ENCODE measurements at places on chromosomes 16 and 17. TPM values are rescaled to one million over a fixed set of nuclear protein-coding genes. Genes with fewer than 3 reads are reported as not detected.

The CEMP1 gene
- total RNA-seq: not detected

The RAC3 gene
- total RNA-seq: 31.6 TPM

The SLFN12 gene
- total RNA-seq: 7.2 TPM

The DOC2A gene
- 8.1 TPM for total RNA-seq

DNA sequence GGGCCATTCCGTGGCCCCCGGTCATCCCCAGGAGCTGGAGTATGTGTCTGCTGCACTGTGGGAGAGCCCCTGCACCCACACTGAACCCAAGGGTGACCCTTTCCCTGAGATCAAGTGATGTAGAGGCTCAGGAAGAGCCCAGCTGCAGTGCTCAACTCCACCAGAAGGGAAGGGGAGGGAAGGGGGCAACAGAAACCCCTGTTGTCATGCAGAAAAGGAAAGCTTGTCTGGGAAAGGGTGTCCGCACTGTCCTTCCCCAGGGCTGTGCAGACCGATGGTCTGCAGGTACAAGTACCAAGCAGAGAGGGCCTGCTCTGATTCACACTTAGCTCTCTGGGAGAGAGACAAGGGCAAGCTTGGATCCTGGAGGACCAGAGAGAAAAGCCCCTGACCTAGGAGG is 45.7 kb upstream of the TOB1 start:
- peaks cover 39% of the 10 kb centered on the region for H3K4me1 ChIP-seq
- no peaks in the 10 kb centered on the region for H3K27me3 ChIP-seq
- no peaks in the 10 kb centered on the region for H3K36me3 ChIP-seq
- no peak overlapping the region for H3K4me3 ChIP-seq
- DNase-seq: no peak
- H3K27ac ChIP-seq: no peak overlapping the region

GRCh38 chr17:17151962-17152361 is 54.2 kb downstream of the PLD6 start:
- DNase-seq: no peak
- no peak overlapping the region for H3K27ac ChIP-seq
- no peak overlapping the region for H3K4me3 ChIP-seq
- no peaks in the 10 kb centered on the region for H3K36me3 ChIP-seq
- no peaks in the 10 kb centered on the region for H3K27me3 ChIP-seq
- no peaks in the 10 kb centered on the region for H3K4me1 ChIP-seq

DNA sequence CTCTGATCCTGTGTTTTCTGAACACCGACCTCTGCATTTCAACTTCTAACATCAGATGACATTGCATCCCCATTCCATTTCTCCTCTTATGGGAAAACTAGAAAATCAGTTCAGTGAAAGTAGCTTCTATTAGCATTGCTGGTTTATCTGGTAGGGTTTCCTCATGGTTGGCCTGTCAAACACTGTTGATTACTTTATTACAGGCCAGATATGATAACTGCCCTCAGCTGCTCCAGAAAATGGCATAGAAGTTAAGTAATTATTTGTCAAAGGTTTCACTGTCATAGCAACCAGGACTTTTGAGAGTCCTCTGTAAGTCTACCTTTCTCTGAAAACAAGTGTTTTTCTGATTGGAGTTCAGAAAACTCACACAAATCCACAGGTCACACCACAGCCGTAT is 3.0 kb downstream of the GFOD2 start:
- peaks cover 6% of the 10 kb centered on the region for H3K4me1 ChIP-seq
- H3K27me3 ChIP-seq: no peaks in the 10 kb centered on the region
- DNase-seq: no peak
- no peak overlapping the region for H3K27ac ChIP-seq

DNA sequence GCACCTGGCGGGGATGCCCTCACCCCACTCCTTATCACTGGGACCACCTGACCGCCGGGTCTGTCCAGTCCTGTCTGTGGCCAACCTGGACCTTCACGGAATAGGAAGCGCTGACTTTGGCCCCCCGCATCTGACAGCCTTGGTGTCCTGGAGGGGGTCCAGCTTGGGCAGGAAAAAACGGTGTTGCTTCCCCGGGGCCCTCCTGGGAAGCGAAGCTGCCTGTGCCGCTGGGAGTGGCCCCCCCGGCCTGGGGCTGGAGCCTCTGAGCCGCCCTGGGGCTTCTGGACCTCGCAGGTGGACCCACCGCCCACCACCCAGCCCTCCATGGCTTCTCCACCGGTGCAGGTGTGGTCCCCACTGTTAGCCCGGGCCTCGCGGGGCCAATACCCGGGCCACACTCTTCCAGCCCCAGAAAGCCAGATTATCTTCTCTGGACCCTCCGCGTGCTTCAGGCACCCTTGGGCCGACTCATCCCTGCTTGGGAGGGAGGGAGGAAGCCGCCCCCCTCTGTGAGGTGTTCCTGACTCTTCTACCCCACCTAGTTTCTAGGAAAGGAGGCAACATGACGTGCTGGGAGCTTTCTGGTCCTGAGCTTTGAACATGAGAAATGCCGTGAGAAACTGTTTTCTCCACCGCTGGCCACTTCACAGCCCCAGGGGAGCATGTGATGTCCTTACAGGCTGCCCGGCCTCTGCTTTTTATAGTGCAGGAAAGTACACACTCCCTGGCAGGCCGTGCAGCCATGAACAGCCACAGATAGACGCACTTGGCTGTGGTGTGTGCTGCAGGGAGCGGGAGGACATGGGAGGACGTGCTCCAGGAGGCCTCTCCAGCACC is 1.1 kb downstream of the C1QTNF1 start:
- peaks cover 9% of the 10 kb centered on the region for H3K4me1 ChIP-seq
- H3K4me3 ChIP-seq: peak overlapping the region; percentile 77
- H3K27me3 ChIP-seq: peaks cover 100% of the 10 kb centered on the region
- no peak for DNase-seq
- no peaks in the 10 kb centered on the region for H3K36me3 ChIP-seq
- H3K27ac ChIP-seq: no peak overlapping the region

GRCh38 chr16:84088695-84089395 is 27.9 kb downstream of the MBTPS1 start:
- no peak overlapping the region for H3K4me3 ChIP-seq
- H3K4me1 ChIP-seq: no peaks in the 10 kb centered on the region
- H3K36me3 ChIP-seq: peaks cover 8% of the 10 kb centered on the region
- no peak for DNase-seq
- H3K27ac ChIP-seq: no peak overlapping the region

- H3K4me1 ChIP-seq: no peaks in the 10 kb centered on the region
- DNase-seq: no peak
- H3K27ac ChIP-seq: no peak overlapping the region
- no peaks in the 10 kb centered on the region for H3K36me3 ChIP-seq
- H3K27me3 ChIP-seq: no peaks in the 10 kb centered on the region
- H3K4me3 ChIP-seq: no peak overlapping the region
Observed at GRCh38 chr17:45104029-45104428, 28.3 kb downstream of the PLCD3 start.

DNA sequence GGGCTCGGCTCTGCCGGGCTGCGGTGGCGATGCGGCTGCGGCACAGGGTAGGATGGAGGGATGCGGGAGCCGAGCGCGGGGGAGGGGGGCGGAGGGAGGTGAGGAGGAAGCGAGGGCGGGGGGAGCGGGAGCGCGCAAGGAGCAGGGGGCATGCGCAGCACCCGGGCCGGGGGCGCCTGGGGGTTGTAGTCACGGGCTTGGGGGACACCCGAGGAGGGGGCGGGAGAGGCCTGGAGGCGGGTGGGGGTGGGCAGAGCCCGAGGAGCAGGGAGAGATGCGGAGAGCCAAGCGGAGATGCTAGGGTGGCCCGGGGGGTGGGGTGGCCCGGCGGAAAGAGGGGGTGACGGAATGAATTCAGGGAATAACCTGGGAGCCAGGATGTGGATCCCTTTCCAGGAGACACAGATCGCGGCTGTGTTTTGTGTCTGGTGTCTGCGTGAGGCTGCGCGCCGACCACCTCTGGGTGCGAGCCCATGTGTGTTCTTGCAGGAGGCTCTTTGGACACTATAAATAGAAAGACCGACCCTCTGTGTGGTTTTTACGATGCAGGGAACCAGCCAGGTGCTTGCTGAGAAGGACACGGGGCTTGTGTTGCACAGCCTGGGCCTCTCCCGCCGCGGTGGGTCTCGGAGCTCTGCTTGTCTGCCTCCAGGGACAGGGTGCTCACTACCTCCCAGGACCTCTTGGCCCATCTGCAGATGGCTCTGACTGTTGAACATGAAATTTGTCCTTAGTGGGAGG is at the start of gene STX1B:
Gene STX1B, minus strand, starts transcription at position 54 of the 741 bp plus-strand sequence. CDS start 242 bp downstream, outside the sequence.
- peak; percentile 89 for DNase-seq
- H3K27me3 ChIP-seq: peaks cover 34% of the 10 kb centered on the region
- no peaks in the 10 kb centered on the region for H3K36me3 ChIP-seq
- peak within 1 kb of the TSS; percentile 62 for H3K4me3 ChIP-seq
- H3K4me1 ChIP-seq: peaks cover 6% of the 10 kb centered on the region
- H3K27ac ChIP-seq: no peak within 1 kb of the TSS

DNA sequence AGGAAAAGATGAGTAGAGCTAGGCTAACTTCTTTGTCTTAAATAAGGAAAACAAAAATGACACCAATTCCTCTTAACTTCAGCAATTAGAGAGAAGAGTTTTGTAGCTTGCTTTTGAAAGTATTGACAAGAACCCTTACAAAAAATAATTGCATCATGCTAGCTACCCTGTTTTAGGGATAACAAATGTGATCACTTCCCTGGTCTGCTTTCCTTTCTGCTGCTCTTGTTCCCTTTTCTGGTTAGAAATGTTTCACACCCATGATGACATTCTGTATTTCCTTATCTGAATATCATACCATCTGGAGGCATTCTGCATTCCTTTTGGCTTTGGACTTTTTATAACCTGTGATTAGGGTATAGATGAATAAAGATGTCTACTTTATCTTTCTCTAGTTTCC is 9.9 kb upstream of the SMIM36 start:
- H3K4me1 ChIP-seq: no peaks in the 10 kb centered on the region
- H3K4me3 ChIP-seq: no peak overlapping the region
- no peak overlapping the region for H3K27ac ChIP-seq
- DNase-seq: no peak

GRCh38 chr16:24315343-24315742 is 59.2 kb downstream of the CACNG3 start:
- no peaks in the 10 kb centered on the region for H3K36me3 ChIP-seq
- H3K4me3 ChIP-seq: no peak overlapping the region
- H3K27me3 ChIP-seq: peaks cover 8% of the 10 kb centered on the region
- H3K4me1 ChIP-seq: no peaks in the 10 kb centered on the region
- H3K27ac ChIP-seq: no peak overlapping the region

DNA sequence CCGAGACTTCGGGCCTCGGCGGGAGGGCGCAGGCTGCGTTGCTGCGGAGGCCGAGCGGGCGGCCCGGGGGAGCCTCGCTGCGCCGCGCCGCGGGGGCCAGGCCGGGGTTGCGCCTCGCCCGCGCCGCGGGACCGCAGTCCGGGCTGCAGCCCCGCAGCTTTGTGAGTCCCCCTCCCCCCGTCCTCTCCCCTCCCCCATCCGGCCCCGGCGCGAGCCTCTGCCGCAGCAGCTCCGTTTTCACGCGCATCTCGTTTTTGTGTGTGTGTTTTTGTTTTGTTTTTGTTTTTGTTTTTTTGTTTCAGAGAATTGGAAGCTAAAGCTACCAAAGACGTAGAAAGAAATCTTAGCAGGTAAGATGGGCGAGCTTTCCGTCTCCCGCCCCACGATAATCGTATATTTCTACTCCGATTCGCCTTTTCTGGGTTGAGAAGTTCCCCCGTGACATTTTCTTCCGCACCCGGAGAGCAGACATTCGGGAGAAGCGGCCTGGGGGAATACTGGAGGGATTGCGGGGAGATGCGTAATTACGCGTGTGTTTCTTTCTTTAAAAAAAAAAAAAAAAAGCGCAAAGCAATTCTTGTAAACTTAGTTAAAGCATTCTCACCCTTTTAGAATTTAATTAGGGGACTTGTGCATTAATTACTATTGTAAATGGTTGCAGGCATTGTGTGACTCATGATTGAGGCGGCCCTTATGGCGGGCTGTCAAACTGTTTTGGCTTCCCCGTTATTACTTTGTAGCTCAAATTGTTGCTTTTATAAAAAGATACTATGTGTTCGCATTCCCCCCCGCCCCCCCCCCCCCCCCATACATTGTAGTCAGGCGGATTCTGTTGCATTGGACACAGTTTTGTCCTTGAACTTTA is 732 bp downstream of the TNRC6A start:
- peak overlapping the region; percentile 98 for H3K27ac ChIP-seq
- H3K27me3 ChIP-seq: no peaks in the 10 kb centered on the region
- peaks cover 13% of the 10 kb centered on the region for H3K4me1 ChIP-seq
- DNase-seq: peak; percentile 31
- H3K4me3 ChIP-seq: peak overlapping the region; percentile 94
- no peaks in the 10 kb centered on the region for H3K36me3 ChIP-seq

DNA sequence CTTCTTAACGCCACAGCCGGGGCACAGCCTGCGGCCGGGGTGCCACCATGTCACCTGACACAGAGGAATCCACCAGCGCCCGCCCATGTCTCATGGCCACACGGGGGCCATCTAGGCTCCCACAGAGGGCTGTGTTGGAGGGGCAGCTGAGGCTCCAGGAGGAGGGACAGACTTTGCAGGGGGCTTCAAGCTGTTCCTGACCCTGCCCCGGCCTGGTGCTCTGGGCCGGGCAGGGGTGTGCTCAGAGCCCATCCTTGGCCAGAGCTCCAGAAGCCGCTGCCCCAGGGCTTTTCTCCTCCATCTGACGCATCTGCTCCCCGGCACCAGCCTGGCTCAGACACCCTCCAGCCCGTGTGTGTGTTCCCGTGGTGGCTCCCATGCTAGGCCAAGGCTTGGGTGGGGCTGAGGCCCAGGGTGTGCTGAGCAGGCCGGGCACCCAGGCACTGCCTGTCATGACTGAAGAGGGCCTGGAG is 7.8 kb upstream of the SLC38A10 start:
- no peaks in the 10 kb centered on the region for H3K36me3 ChIP-seq
- H3K27ac ChIP-seq: no peak overlapping the region
- H3K4me1 ChIP-seq: no peaks in the 10 kb centered on the region
- peak; percentile 38 for DNase-seq
- H3K27me3 ChIP-seq: no peaks in the 10 kb centered on the region

- no peaks in the 10 kb centered on the region for H3K36me3 ChIP-seq
- H3K4me1 ChIP-seq: no peaks in the 10 kb centered on the region
- peaks cover 70% of the 10 kb centered on the region for H3K27me3 ChIP-seq
- no peak overlapping the region for H3K27ac ChIP-seq
- peak; percentile 38 for DNase-seq
- H3K4me3 ChIP-seq: peak overlapping the region; percentile 45
Observed at GRCh38 chr17:35345926-35346771, 27.3 kb downstream of the SLFN11 start.

All from neural progenitor cell (in vitro differentiated cells).